ENCODE measurements at places on chromosomes 2 and 18.

- peak; percentile 59 for DNase-seq
Measured at GRCh38 chr2:239369631-239370161, 31.1 kb downstream of the HDAC4 start.

DNA sequence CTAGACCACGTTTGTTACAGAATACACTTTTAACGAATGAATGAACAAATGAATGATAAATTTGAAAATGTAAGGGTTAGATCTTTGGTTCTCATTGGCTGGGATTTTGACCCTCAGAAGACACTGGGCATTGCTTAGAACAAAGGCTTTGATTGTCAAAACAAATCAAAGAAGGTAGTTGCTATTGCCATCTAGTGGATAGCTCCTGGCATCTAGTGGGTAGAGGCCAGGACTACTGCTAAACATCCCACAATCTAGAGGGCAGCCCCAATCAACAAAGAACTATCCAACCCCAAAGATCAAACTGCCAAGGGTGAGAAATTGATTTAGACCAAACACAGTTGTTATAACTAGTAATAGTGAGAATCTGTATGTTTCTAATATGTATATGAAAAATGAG is 552.3 kb downstream of the KCNJ3 start:
- no peak for DNase-seq

DNA sequence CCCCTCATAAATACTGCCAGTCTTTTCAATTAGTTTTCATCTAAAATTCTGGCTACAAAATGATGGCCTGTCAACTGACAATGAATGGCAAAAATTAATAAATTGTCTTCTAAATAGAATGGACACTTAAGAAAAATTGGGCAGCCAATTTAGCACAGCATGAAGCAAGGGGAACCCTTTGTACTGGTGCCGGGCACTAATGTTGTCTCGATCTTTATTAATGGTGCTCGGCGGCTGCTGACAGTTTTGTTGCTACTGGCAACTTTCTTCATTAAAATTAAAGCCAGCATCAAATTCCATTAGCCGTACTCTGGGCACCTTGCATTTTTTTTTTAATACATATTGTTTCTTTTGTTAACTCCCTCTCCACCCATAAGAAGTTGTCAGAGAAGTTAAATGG is 309.3 kb downstream of the GBX2 start:
- no peak for DNase-seq

GRCh38 chr2:26487192-26487591 is 9.3 kb upstream of the OTOF start:
- no peak for DNase-seq

- DNase-seq = no peak
Measured at GRCh38 chr2:22375096-22375495, 1009.9 kb upstream of the KLHL29 start.

DNA sequence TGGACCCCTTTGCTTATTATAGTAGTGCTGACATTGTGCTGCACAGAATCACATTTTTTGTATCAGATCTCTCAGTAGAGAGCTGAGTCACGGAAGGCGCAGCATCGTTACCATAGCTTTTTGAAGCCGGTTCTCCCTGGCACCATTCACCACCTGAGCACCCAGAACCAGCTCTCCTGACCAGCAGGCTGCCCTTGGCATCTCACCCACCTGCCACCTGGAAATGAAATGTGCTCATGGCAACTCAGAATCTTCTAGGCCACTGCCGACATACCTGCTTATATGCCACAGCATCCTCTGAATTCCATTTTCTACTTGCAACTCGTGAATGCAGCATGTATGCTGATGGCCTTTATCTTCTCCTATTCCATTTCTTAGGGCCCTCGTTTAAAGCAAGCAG is 62.7 kb downstream of the COA5 start:
- DNase-seq = no peak

- DNase-seq = no peak
Measured at GRCh38 chr2:107936433-107937359, 49.6 kb upstream of the SLC5A7 start.

DNA sequence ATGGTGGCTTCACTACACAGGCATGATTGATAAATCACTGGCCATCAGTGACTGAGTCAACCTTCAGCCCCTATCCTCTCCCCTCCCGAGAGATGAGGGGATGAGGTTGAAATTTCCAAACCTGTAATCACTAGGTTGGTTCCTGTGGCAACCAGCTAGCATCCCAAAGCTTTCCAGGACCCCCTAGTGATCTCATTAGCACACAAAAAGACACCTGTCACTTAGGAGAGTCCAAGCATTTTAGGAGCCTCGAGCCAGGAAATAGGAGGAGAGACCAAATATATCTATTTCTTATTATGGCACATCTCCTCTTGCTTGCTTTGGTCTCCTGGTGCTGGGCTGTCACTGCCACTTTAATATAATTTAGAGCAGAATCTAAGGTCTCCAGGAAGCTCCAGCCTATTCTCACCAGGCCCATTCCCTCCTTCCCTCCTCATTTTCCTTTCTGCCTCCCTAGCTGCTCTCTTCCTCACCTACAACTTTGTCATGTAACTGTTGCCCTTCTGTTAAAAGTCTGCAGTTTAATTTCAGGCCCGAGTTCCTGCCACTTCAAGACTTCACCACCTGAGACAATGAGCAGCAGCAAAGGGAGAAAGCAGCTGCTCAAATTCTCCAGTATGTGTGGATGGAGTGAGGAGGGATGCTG is 33.2 kb upstream of the NAB1 start:
- DNase-seq = no peak

GRCh38 chr2:16537347-16537746 is 128.3 kb downstream of the CYRIA start:
- no peak for DNase-seq

- DNase-seq = no peak
Measured at GRCh38 chr2:191228333-191228732, 16.9 kb upstream of the MYO1B start.

- DNase-seq = no peak
Measured at GRCh38 chr2:62938126-62938525, 112.5 kb upstream of the OTX1 start.
